ENCODE measurements at places on chromosomes 2 and 18.
A peak's percentile ranks its signal among the peaks of the same experiment; 100 is the strongest.

DNA sequence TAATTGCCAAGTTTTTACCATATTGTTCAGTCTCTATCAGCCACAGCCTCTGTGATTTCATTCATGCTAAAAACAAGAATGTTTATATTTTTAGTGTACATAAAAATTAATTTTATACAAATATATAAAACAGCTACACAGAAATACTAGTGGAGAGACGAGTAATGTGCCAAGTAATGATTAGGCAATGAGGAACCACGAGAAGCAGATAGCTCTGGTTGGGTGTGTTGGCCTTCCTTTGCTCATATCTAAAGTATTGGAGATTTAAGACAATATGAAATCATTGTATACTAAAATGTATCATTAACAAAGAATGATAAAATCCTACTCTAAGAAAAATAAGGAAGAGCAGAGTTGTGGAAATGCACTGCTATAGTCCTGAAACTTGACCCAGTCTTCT lies 326.7 kb downstream of the AGAP1 start:
- no peak for DNase-seq

DNA sequence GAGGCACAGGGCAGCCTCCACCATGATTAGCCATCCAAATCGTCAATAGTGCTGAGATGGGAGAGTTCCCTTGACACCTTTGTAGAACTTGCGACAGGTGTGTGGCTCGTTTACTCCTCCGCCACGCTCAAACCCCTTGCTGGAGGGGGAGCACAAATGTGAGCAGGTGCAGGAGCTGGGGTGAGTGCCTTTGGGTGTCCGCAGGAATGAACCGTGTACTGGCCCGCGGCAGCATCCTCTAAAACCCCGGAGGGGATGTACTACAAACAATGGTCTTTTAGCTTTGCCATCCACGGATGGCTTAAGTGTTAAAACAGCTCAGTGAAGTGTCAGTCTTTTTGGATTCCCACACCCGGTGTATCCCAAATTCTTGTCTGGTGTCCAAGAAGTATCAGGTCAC lies 21.4 kb upstream of the TDRD15 start:
- no peak for DNase-seq

GRCh38 chr2:30354150-30354549 lies 92.9 kb upstream of the LCLAT1 start:
- no peak for DNase-seq

DNA sequence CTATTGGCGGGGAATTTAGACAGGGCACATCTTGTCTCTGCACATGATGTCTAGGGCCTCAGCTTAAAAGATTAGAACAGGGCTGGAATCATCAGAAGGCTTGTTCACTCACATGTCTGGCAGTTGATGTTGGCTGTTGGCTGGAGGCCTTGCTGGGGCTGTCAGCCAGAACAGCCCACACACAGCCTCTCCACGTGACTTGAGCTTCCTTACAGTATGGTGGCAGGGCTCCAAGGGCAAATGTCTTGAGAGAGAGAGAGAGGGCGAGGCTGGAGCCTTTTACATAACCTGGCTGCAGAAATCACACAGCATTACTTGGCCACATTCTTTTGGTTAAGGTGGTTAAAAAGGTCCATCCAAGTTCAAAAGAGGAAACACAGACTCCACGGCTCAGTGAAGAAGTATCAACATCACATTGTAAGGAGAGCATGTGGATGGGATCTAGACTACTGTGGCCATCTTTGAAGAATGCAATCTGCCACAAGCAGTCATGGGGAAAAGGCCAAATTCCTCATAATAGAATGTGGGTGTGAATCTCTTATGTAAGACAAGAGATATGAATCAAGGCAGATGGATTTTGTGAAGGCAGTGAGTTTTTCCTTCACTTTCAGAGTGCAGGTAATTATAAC lies 30.4 kb downstream of the SRSF7 start:
- DNase-seq, result no peak

GRCh38 chr2:233005096-233005495 lies 8.0 kb downstream of the NGEF start:
- no peak for DNase-seq

DNA sequence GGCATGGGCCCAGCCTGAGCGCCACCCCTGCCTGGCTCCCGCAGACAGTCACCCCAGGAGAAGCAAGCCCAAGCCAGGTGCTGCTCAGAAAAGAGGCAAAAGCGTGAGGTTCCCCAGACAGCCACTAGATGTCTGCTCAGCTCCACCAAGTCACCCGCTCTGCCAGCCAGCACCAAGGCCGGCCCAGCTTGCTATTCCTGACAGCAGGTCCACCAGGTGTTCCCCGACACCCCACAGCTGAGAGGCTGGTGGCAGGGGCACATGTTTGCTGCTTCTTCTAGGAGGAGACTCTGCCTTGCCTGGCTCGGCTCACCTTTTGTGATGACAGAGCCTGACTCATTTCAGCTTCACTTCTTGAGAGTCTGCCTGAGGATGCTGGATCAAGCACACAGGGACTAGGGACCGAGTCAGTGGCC lies 206.7 kb downstream of the MGAT5 start:
- peak; percentile 67 for DNase-seq

DNA sequence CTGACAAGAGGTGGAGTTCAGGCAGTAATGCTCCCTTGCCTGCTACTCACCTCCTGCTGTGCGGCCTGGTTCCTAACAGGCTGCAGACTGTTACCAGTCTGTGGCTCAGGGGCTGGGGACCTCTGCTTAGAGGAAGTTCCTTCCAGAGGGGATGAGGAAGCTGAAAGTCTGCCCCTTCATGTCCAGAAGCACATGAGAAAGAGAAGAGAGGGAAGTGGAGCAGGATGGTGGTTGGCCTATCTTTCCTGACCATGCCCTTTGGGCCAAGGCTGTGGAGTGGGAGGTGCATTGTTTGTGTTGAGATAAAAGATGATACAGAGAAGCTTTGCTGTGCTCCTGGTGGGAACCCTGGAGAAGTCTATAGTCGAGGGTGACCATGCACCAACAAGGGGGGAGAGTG lies 112.5 kb downstream of the LPIN1 start:
- no peak for DNase-seq

- DNase-seq, result peak; percentile 20
These were observed 30.8 kb upstream of the ZNF396 start for GRCh38 chr18:35407871-35408481.

- DNase-seq, result no peak
These were observed 27.7 kb downstream of the SH3BP4 start for GRCh38 chr2:234979204-234980167.

- no peak for DNase-seq
These were observed 488.9 kb downstream of the RNF144A start for GRCh38 chr2:7405861-7406715.

DNA sequence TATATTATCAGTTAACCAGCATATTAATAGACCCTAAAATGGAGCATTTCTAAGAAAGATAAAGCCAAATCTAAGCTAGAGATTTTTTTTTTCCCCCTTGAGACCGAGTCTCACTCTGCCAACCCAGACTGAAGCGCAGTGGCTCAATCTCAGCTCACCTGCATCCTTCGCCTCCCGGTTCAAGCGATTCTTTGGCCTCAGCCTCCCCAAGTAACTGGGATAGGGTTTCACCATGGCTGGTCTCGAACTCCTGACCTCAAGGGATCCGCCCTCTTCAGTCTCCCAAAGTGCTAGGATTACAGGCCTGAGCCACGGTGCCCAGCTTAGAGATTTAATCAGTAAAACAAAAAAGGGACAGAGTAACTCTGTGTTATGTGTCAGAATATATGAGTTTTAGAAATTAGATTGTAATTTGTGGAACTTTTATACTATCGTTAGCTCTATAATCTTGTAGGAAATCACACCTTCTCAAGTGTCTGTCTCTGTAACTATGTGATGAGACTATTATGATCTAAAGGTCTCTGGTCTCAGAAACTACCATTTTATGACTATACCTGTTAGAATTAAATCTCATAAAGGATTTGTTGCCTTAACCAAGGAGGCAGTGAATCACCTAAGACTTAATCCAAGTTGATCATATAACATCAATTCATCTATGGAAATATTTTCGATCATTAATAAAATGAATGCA lies 34.0 kb downstream of the YWHAQ start:
- DNase-seq, result no peak

- DNase-seq, result no peak
These were observed 11.1 kb upstream of the IL1RN start for GRCh38 chr2:113116100-113116958.

- no peak for DNase-seq
These were observed 201.4 kb upstream of the CYP26B1 start for GRCh38 chr2:72349016-72349415.

- no peak for DNase-seq
These were observed 50.1 kb upstream of the CRACDL start for GRCh38 chr2:98985905-98986666.

DNA sequence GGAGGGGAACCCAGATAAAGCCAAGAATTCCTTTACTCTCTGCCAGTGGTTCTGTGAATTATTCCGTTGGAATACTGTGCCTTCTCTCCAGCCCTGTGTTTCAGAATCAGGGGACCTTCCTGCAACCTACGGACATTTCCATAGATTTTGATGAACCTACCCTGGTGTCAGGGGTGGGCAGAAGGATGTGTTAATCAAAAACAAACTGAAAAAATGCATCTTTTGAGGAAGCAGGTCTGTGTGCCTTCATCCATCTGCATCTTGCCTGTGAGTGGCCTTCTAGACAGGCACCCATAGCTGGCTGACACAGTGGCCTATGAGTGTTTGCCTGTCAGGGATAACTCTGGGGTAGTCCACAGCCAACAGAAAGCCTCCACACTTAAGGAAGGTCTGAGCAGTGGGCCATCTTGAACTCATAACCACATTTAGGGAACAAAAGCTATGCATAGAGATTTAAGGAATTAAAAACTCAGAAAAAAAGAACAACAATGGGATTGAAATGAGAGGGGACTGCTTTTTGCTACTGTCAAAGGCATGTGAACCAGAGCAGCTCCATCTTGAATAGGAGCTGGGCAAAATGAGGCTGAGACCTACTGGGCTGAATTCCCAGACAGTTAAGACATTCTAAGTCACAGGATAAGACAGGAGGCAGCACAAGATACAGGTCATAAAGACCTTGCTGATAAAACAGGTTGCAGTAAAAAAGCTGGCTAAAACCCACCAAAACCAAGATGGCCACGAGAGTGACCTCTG lies 45.9 kb upstream of the ITGA6 start:
- DNase-seq, result no peak

DNA sequence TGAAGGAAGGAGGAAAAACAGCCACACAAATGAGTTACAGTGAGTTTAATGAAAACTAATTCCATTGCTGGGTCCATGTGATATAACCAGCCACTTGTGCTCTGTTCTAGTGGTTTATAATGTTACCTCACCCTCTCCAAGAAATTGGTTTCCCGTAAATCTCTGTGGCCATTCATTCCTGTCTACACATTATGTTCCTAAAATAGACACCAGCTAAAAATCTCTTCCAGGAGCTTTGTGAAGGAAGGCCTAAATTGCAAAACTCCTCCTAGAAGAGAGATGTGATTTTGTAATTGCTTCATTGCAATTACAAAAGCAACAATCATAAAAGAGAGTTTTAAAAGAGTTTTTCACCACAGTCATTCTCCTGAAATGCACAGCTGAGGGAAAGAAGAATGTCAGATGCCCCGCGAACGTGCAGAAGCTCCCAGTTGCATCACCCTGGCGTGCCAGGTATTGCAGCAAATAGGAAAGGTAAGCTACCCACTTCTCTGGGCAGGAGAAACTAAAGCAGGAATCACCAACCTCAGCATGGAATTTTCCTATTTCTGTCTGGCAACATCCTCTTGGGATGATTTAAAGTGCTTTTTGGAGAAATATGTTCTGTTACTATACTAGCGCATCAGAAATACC lies 1.7 kb downstream of the SCN1A start:
- no peak for DNase-seq

GRCh38 chr2:111904726-111905474 lies 6.5 kb downstream of the MERTK start:
- DNase-seq, result no peak

GRCh38 chr2:162018530-162018929 lies 55.5 kb downstream of the DPP4 start:
- no peak for DNase-seq

- no peak for DNase-seq
These were observed 215.1 kb upstream of the TRIB2 start for GRCh38 chr2:12501469-12502158.

Measured in HuH-7 (cell line).